ENCODE measurements at places on chromosomes 5 and 9. TPM values are rescaled to one million over a fixed set of nuclear protein-coding genes. Genes with fewer than 3 reads are reported as not detected.

MEGF10 gene
- total RNA-seq = not detected

- DNase-seq = no peak
Measured at GRCh38 chr5:608429-609370, 3.4 kb upstream of the CEP72 start.

DNA sequence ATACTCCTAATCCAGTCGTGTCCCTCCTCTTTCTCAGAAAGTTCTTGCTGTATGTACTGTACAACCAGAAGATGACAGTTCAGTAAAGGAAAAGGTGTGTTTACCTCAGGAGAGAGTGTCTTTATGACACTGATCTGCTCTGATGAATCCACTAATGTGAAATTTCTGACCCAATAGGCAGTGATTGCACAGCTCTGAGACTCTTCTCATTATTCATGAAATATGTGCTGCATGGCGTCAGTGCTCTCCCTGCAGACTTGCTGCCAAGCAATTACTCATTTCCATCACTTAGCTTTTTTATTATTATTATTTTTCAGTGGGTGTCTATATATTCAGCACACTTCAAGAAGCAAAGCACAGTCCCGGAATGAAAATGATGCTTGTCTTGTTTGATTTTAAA, 389.0 kb downstream of the RASEF start:
- no peak for DNase-seq

LIFR gene
- 0.11 TPM for total RNA-seq

- no peak for DNase-seq
Measured at GRCh38 chr9:105886136-105886535, 191.8 kb downstream of the TMEM38B start.

GRCh38 chr5:171538681-171539080, 119.2 kb downstream of the FGF18 start:
- DNase-seq = no peak

DNA sequence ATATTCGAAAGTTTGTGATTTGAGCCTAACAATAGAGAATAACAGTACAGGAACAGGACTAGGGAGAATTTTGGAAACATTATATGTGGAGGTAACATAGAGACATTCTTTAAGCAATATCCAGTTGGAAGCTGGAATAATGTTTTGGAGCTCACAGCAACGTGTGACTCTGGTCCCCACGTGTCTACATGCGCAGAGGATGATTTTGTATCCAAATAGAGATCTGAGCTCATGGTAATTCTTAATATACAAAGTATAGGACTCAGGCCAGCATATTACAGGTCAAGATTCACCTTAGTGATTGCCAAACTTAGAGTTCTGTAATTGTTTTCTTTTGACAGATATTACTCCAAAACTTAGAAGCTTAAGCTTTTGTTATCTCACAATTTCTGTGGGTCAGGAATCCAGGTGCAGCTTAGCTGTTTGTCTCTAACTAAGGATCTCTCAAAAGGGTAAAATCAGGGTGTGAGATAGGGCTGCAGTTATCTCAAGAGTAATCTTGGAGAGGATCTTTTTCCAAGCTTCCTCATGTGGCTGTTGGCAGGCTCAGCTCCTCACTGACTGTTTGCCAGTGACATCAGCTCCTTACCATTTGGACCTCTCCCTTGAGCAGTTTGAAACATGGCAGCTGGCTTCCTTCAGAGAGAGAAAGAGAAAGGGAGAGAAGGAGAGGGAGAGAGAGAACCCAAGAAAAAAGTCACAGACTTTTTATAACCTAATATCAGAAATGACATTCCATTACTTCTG, 272.0 kb upstream of the ZNF462 start:
- DNase-seq = no peak

- no peak for DNase-seq
Measured at GRCh38 chr5:141617682-141618029, 1.1 kb downstream of the DIAPH1 start.

DNA sequence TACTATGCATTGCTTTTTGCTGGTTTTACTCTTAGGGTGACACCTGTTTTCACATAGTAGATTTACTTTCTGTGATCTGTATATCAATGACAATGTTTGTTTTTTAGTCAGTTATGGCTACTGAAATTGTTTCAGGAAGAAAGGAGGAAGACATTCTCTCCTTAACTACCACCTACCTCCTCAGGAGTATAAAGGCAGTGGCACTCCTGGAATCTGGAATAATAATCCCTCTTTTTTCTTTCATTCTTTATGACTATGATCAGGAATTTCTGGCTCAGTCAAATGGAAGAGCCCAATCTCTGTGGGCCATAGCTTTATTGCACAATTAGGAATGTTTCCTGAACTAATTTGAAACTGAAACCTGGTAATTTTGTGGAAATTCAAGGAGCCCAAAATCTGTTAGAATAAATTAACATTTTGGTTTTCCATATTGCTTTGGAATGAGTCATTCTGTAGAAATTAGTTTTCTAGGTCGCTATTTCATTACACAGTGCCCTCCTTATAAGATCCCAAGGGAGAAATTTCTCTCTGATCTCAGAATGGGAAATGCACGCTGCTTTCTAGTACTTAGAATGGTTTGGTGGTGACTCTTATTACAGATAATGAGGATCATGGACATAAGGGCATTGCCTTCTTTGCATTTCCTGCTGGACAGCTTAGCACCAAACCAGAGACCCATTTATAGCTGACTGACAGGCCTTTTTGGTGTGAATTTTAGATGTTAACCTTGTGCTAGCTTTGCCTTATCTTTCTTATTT, 95.3 kb upstream of the VLDLR start:
- no peak for DNase-seq

DNA sequence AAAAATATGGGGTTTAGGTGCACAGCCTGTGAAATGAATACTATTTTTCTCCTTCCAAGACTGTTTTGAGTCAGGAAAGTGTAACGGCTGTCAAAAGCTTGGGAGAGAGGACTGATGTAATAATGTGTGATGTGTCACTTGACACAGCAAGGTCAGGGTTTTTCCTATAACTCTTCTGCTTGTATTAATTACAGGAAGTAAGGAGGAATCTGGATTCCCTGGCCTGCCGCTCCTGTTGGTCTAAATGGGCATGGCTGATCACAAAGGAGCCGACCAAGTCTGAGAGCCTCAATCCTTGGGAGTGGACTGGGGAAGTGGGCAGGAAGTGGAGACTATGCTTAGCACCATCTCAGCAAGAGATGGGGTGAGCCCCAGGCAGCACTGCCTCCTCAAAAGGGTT, 16.7 kb upstream of the SLC28A3 start:
- no peak for DNase-seq

DNA sequence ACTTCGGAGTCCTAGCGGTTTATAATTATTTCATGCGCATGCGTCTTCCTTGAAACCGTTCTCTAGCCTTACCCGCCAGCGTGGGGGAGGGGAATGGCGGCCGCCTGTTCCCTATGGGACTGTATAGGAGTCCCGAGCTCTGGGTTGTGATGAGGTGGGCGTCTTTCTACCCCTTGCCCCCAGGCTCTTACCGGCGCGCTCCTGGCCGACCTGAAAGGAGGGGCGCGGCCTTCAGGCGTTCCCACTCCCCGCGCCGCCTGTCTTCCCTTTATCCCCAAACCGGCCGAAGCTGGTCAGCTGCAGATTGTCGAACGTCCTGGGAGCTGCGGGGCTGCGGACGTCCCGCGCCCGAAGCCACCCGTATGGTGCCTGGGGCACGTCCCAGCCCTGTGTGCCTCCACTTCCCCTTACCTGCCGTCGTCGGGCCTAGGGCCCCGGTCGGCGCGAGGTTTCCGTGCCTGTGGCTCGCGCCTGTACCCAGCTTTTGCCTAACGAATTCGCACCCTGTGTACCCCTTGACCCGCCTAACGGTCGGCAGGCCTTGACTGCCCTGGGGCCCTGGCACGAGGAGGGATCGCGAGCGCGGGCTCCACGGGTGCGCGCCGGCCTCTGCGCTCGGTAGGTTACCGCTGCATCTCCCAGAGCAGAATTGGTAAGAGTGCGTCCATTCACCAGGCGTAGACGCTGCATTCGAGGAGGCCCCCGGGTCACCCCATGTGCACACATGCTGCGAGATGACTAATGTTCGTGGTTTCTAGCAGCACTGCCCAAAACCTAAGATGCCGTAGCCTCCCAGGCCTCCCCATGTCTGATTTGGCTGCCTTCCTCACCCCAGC, 653 bp upstream of the HNRNPH1 start:
- peak; percentile 20 for DNase-seq

DNA sequence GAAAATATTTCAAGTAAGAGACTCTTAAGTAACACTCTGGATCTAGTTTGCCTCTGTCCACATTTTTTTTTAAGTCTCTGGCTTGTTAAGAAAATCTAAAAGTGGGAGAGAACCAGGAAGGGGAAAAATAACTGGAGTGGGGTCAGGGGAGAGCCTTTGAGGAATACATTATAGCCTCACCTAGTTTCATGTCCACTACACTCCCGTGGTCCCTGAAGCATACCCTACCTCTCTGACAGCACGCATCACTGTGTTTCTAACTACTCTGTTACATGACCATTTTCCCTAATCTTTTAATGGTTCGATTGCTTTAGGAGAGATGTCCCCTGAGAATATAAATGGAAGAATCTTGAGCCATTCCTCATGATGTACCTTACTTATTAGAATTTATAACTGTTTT, 318.3 kb downstream of the TMEM167A start:
- no peak for DNase-seq

GRCh38 chr9:135210676-135211523, 123.4 kb downstream of the OLFM1 start:
- no peak for DNase-seq

DNA sequence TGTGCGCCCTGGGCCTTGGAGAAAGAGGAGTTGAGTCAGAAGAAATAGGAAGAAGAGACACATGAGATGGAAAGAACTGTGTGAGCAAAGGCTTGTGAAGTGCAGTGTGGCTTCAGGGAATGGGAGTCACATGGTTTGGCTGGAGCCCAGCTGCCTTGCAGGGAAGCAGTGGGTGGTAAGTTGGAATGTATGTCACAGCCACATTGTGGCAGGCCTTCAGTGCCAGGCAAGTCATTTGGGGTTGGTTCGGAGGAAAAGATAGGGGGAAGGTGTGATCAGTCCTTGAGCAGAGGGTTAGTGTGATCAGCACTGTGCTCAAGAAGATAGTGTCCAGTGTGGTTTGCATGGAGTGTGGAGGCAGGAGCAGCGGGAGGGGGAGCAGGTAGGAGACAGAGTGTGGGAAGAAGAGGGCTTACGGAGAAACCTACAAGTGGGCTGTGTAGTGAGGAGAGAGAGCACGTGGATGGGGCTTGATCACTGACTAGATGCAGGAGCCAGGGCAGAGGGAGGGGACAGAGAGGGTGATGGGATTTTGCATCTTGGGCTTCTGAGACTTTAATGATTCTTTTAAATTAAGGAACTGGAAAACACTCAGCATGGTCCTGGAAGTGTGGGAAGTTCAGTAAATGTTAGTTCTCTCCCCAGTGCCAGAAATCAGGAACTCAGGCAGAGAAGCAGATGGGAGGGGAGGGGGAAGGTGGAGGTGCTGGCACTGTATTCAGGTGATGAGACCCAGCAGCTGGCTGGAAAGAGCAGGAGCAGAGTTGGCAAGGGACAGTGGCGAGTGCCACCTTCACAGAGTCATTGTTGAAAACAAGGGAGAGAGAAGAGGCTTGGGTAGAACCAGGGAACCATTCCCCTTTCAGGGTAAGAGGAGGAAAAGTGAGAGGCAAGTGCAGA, 46.6 kb downstream of the ARHGAP26 start:
- no peak for DNase-seq

DNA sequence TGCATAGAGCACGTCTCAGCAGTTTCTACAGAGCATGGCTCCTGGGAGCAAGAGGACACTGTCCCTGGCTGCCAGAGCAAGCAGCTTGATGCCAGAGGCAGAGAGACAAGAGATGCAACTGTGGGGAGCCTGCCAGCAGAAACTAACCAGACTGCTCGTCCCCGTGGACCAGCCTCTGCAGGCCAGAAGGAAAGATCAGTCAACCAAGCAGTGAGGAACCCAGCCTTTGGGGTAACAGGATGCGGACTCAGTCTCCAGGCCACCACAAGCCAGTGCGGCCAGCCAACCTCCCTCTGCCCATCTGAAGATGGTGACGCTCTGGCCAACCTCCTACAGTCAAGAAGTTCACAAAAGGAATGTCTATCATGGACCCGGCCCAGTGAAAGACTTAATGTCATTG, 3.7 kb downstream of the SURF4 start:
- DNase-seq = no peak

- DNase-seq = no peak
Measured at GRCh38 chr5:79743846-79744605, 54.4 kb downstream of the CMYA5 start.

MLANA gene
- not detected for total RNA-seq

DNA sequence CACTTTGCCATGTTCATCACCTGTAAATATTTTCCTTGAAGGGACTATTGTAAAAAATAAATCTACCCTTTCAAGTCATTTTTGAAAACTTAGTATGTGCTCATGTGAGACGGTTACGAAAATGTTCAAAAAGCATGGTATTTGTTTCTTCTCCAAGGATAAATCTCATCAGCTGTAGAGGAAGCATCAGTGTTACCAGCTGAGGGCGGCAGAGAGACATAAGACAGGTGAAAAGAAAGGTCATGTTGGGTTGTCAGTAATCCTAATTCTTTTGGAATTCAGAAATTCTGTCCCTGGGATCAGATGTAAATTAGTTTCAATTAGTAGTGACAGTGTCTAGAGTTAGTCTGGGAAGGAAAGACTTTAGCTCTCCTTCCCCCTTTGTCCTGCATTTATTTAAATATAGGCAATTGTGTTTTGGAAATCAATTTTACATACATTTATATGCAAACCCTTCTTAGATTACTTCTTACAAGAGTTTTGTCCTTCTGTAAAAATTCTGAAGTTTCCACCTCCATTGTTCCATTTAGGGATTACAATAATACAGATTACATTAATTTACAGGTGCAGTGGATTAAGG, 791.9 kb upstream of the CDH6 start:
- no peak for DNase-seq

ANKRD55 gene
- 9.7 TPM for total RNA-seq

GRCh38 chr5:68502531-68502930, 287.0 kb downstream of the PIK3R1 start:
- DNase-seq = no peak

DNA sequence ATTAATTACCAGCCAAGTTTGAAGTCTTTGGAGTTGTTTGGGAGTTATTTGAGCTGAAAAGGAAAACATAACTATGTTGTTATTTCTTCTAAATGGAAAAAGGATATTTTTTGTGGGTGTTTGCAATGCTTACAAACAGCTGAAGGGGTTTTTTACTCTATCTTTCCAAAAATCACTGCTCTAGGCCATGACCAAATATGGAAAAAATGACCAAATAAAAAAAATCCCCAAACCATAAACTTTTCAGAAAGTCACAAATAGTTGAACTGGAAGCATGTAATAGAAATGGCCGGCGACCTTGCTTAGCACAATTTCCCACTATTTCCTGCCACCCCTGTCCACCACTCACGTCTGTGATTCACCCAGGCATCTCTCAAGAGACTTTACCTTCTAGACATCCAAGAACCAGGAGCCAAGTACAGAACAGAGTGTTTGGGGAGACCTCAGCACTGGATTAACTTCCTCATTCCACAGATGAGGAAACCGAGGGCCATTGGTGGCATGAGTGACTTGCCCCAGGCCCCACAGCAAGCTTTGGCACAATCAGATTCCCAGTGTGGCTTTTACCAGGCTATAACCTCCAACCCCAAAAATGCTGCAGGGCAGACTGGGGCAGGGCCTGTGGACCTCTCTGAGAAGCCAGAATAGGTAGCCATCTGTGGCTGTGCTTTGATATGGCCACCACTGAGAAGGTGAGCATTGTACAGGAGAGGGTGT, 84.5 kb downstream of the NRG2 start:
- DNase-seq = no peak

SELENOP gene
- 0.36 TPM for total RNA-seq

Data from CD4-positive, alpha-beta T cell (primary cell).